ENCODE measurements at places on chromosomes 6 and 20.

GRCh38 chr6:68701159-68701558 lies 66.1 kb downstream of the ADGRB3 start:
- DNase-seq = no peak

GRCh38 chr20:22501034-22501433 lies 83.3 kb downstream of the FOXA2 start:
- DNase-seq = no peak

GRCh38 chr6:20115246-20115980 lies 96.9 kb downstream of the MBOAT1 start:
- no peak for DNase-seq

GRCh38 chr20:41155261-41155660 lies 17.9 kb downstream of the PLCG1 start:
- DNase-seq = no peak

DNA sequence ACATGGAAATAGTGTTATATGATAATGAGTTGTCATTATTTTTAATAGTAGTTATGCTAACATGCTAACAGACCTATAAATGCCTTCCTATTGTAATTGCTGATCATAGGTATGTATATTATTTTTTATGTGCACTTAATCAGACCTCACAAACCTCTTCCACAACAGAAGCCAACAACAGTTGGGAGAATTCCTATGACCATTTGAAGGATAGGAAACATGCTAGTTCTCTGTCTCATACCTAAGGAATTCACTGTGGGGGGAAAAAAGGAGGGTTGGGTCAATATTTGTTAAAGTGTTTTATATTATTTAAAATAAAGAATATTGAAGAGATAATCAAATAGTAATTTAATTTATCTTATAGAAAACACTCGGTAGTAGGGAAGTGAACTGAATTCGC lies 990.9 kb downstream of the EPHA7 start:
- no peak for DNase-seq

DNA sequence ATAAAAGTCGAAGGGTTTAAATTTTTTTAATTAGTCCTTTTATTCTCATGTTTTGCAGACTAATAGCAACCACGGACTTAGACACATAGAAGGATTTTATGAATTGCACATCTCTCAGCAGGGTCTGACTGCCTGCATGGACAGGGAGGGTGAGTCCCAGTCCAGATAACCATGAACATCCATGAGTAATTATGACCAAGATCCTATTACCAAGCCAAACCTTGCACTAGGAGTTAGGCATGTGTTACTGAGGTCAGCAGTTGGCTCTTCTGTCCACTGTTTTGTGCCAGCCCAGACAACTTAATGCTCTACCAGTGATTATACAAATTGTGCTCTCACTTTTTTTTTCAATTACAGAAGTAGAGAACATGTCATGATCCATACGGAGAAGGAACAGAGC lies 211.2 kb downstream of the MAFB start:
- no peak for DNase-seq

DNA sequence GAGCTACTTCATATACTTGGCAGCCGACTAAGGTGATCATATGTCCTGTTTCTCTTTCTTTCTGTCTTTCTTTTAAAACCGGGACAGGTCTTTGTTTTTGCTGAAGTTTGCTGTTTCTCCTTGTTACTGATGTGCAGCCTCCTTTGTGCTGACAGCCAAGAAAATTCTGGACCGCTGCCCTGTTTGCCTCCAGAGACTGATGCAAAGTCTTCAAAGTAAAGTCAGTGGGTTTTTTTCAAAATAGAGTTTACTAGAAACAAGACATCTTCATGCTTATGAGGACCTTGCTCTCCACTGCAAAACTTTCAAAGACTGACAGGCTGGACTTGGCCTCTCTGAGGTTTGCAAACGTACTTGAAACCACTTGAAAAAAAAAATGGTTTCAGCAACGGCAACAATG lies 510.5 kb upstream of the MAP3K7 start:
- no peak for DNase-seq

- no peak for DNase-seq
Measured at GRCh38 chr6:166417285-166417691, 34.5 kb upstream of the MPC1 start.

DNA sequence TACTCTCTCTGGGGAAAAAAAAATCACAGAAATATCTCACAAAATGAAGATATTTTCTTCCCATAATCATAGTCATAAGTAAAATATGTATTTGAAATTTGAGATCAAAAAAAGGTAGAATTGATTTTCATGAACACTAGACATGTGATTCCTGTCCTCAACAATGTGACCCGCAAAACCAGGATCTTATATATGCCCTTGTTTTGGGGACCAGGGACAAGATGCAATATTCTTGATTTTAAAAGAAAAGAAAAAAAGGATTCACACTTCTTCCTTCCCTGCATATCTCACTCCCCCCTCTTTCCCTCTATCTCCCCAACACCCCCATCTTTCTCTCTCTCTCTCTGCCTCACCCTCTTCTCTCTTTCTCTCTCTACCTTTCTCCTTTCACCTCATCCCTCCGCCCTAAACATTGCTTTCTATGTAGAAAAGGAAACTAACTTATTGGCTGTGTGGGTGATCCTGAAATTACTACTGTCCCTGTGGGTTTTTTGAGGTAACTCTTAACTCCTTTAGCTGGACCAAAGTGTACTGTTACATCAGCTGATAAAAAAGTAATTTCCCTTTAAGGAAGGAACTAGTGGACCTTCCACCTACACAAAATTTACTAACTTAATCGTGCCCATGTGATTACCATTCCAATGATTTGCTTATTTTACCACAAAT lies 85.6 kb downstream of the AIG1 start:
- no peak for DNase-seq

GRCh38 chr20:52593654-52594053 lies 378.5 kb upstream of the TSHZ2 start:
- DNase-seq = no peak

DNA sequence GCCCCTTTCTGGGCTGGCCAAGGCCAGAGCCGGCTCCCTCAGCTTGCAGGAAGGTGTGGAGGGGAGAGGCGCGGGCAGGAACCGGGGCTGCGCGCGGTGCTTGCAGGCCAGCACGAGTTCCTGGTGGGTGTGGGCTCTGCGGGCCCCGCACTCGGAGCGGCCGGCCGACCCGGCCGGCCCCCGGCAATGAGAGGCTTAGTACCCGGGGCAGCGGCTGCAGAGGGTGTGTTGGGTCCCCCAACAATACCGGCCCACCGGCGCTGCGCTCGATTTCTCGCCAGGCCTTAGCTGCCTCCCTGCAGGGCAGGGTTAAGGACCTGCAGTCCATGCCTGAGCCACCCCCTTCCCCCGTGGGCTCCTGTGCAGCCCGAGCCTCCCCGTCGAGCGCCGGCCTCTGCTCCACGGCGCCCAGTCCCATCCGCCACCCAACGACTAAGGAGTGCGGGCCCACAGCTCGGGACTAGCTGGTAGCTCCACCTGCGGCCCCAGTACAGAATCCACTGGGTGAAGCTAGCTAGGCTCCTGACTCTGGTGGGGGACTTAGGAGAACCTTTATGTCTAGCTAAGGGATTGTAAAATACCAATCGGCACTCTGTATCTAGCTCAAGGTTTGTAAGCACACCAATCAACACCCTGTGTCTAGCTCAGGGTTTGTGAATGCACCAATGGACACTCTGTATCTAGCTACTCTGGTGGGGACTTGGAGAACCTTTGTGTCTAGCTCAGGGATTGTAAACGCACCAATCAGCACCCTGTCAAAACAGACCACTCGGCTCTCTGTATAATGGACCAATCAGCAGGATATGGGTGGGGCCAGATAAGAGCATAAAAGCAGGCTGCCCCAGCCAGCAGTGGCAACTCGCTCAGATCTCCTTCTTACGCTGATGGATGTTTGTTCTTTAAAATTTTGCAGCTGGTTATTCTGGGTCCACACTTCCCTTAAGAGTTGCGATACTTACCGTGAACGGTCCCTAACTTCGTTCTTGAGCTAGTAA lies 167.4 kb upstream of the RREB1 start:
- DNase-seq = no peak

GRCh38 chr6:20589266-20589665 lies 55.0 kb downstream of the CDKAL1 start:
- no peak for DNase-seq

DNA sequence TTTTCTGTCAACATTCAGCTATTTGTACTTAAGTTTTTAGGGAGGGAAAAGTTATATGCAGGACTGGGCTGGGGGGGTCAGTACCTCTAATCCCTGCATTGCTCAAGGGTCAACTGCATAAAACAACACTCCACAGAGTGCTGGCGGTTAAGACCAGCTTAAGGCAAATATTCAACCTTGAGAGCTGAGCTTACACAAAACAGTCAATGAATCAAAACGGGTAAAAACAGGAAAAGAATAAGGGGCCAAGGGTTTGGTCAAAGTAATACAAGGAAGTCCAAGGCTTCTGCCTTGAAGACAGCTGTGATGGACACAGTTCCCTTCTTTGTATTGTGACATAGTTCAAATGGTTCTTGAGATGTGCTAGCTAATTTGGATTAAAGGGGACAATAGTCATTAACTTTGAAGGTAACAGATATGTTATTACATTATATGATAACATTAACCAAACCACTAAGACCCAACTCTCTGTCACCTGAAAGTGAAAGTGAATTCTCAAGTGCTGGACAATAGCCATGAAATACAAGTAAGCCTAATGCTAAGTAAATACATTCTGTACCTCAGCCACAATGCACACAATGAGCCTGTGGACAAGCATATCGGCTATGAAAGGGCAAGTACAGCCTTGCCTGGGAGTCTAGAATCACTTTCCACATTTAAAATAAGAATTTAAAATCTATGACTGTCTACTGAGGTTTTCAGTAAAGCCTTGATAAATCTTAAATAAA lies 106.8 kb downstream of the PDE10A start:
- no peak for DNase-seq

DNA sequence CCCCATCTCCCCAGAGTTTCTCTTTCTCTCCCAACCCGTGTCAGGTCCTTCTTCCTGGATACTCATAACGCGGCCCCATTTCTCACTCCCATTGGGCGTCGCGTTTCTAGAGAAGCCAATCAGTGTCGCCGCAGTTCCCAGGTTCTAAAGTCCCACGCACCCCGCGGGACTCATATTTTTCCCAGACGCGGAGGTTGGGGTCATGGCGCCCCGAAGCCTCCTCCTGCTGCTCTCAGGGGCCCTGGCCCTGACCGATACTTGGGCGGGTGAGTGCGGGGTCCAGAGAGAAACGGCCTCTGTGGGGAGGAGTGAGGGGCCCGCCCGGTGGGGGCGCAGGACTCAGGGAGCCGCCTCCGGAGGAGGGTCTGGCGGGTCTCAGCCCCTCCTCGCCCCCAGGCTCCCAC lies at the start of gene HLA-F:
Gene HLA-F (plus strand): TSS at position 173 of the 404 bp plus-strand sequence. CDS start 30 bp downstream, at position 203.
- DNase-seq = peak; percentile 72
